ENCODE measurements at places on chromosomes 1 and 21.

DNA sequence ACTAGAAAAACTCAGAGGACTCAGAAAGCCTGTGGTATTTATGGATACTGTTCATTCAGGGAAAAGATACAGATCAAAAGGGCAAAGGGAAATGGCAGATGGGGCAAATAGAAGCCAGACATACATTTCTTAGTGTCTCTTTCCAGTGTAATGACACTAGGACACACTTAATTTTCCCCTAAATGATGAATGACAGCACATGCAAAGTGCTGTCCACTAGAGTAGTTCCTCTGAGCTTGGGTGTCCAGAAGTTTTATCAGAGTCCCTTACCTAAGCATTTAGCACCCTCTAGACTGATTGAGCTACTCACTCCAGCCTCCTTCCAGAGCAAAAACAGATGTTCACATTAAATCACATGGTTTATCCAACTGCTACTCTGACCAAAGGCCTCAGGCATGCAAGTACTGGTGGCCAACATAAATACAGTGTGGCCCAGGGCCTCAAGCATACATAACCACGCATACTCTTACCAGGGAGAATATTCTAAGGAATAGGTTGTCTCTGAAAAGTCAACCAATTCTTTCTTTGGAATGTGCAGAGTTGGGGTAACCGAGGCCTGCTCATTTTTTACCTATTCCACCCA, 166.9 kb downstream of the NCAM2 start:
- no peak for DNase-seq

GRCh38 chr21:43818685-43819084, 29.3 kb downstream of the RRP1 start:
- peak; percentile 82 for DNase-seq

DNA sequence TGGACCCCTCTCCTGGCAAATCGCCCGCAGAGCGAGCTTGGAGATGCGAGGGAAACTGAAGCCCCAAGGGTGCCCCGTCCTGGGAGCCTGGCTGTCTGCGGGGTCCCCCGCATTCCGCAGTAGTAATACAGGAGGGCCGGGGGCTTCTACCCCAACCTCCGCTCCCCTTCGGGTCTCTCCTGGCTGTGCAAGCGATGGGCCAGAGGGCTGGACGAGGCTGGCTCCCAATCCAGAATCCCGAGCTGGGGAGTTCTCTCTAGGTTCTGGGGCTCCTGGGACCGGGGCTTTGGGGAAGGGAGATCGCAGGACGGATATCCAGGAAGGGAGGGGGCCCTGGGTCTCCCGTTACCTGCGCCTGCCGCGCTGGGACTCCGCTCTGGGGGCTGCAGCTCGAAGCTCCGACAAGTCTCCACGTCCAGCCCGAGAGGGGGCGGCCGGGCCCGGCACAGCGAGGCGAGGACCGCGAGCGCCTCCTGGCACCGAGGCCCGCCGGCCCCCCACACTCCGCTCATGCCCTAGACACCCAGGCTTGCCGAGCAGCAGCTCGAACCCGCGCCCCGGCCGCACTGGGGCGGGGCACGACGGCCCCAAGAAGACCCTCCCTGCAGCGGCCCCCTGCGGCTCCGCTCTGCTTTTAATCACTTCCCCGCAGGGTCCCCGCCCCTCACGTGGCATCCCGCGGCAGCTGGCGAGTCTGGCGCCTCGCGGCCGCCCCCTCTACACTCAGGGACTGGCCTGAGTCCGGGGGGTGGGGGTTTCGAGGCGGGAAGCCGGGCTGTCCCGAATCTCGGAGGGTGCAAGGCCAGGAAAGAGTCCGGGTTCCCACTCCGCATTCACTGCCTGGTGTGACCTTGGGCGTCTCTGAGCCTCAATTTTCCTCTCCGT, at the start of gene SYT6:
SYT6 (minus strand) TSS at position 609 of the 885 bp plus-strand sequence; CDS start at position 512, 97 bp downstream.
- peak; percentile 59 for DNase-seq

DNA sequence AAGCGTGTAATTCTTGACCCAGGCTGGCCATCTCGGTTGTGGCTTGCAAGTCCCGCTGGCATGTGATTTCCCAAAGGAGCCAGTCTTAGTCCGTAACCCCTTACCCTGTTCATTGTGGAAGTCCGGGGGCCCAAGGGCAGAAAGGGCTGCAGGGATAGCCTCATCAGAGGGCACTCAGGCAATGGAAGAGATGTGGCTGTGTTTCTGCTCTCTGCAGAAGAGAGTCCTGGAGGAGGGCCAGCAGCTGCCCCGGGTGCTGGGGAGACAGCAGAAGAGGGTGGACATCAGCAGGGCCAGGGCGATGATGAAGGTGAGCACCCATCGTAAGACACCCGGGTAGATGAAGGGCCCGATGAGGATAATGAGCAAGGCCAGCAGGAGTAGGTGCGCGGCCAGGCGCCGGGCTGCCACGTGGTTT, 830 bp downstream of the RNF186 start:
- DNase-seq: no peak

GRCh38 chr1:222045236-222045635, 303.3 kb upstream of the DUSP10 start:
- no peak for DNase-seq

All from suppressor macrophage treated with lipopolysaccharide for 1 hour (primary cell).